ENCODE measurements at places on chromosomes 4 and X.

GRCh38 chrX:48824066-48824465 is 2.2 kb upstream of the ERAS start:
- no peak overlapping the region for H3K27ac ChIP-seq
- DNase-seq: peak; percentile 40
- no peaks in the 10 kb centered on the region for H3K36me3 ChIP-seq

- no peak overlapping the region for H3K4me3 ChIP-seq
- no peaks in the 10 kb centered on the region for H3K27me3 ChIP-seq
- DNase-seq: no peak
- H3K36me3 ChIP-seq: peaks cover 19% of the 10 kb centered on the region
These were observed 18.1 kb downstream of the TMEM154 start for GRCh38 chr4:152661649-152662048.

GRCh38 chr4:141121768-141122454 is 11.4 kb downstream of the RNF150 start:
- no peak for DNase-seq
- H3K4me1 ChIP-seq: no peaks in the 10 kb centered on the region
- H3K36me3 ChIP-seq: no peaks in the 10 kb centered on the region
- H3K27me3 ChIP-seq: no peaks in the 10 kb centered on the region
- no peak overlapping the region for H3K4me3 ChIP-seq

GRCh38 chr4:11073621-11074051 is 355.1 kb downstream of the HS3ST1 start:
- DNase-seq: no peak
- H3K4me3 ChIP-seq: no peak overlapping the region
- H3K36me3 ChIP-seq: no peaks in the 10 kb centered on the region

GRCh38 chr4:96354036-96354712 is 514.3 kb downstream of the PDHA2 start:
- H3K27me3 ChIP-seq: no peaks in the 10 kb centered on the region
- H3K4me1 ChIP-seq: no peaks in the 10 kb centered on the region
- no peak overlapping the region for H3K4me3 ChIP-seq
- no peaks in the 10 kb centered on the region for H3K36me3 ChIP-seq
- no peak for DNase-seq
- H3K27ac ChIP-seq: no peak overlapping the region

DNA sequence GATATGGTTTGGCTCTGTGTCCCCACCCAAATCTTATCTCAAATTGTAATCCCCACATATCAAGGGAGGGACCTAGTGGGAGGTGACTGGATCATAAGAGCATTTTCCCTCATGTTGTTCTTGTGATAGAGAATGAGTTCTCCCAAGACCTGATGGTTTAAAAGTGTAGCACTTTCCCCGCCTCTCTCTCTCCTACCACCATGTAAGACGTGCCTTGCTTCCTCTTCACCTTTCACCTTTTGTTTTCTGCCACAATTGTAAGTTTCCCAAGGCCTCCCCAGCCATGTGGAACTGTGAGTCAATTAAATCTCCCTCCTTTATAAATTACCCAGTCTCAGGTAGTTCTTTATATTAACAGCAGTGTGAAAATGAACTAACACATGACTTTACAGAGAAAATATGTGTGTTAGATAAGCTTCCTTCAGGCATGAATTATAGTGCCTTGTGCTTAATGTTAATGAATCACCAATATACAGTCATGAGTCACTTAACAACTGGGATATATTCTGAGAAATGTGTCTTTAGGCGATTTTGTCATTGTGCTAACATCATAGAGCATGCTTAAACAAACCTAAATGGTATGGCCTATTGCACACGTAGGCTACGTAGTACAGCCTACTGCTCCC is 37.9 kb downstream of the PDGFC start:
- H3K4me1 ChIP-seq: no peaks in the 10 kb centered on the region
- H3K4me3 ChIP-seq: no peak overlapping the region
- H3K27me3 ChIP-seq: no peaks in the 10 kb centered on the region
- DNase-seq: no peak
- no peaks in the 10 kb centered on the region for H3K36me3 ChIP-seq

DNA sequence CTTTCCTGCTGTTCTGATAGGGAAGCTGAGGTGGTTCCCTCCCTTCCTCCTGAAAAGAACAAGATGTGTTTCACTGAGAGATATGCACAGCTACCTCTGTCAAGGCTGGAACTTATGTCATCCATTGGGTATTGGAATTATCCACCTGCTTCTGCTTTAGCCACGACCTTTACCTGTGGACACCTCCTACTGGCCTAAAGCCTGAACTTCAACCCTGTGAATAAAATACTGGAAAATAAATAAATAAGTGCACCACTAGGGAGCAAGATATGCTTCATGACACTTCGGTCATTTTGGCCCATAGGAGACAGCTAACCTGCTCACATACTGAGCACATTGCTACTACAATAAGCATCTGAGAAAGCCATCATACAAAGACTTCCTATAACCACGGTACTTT is 419.9 kb upstream of the NWD2 start:
- H3K36me3 ChIP-seq: no peaks in the 10 kb centered on the region
- no peaks in the 10 kb centered on the region for H3K27me3 ChIP-seq
- no peak overlapping the region for H3K27ac ChIP-seq
- H3K4me1 ChIP-seq: no peaks in the 10 kb centered on the region

GRCh38 chr4:24640366-24640765 is 56.0 kb upstream of the DHX15 start:
- H3K4me1 ChIP-seq: peaks cover 22% of the 10 kb centered on the region
- H3K27ac ChIP-seq: peak overlapping the region; percentile 30
- no peaks in the 10 kb centered on the region for H3K36me3 ChIP-seq

DNA sequence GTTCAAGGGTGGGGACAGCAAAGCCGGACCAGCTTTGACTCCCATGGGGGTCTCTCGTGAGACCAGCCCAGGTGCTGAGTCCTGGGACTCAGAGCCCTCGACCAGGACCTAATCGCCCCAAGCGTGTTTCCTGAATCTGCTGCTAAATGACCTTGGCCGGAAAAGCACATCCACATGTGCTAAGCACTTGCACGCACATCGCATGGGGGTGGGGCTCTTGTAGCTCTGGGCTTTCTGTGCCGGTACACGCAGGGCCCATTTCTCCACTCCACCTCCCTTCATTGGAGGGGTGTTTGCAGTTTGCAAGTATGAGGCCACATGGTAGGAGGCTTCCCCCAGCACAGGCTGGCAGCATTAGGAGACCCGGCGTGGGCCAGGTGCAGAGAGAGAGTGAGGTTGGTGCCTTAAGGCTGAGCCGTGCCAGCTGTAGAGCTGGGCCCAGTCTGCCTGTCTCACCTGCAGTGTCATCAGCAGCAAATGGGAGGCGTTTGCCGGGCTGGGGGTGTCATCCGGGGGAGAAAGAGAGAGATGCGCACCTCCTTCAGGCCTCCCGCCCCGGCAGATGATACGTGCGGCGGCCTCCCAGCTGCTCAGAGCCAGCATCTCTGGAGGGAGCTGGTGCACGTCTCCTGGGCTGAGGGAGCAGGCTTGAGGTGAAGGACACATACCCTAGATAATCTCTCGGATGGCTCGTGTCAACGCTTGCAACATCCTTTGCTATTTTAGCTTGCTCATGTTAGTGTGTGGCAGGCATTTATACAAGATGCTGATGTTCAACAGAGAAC is 45.2 kb upstream of the CLCN4 start:
- peak overlapping the region; percentile 77 for H3K27ac ChIP-seq
- DNase-seq: no peak
- H3K4me1 ChIP-seq: peaks cover 5% of the 10 kb centered on the region
- no peaks in the 10 kb centered on the region for H3K27me3 ChIP-seq
- H3K4me3 ChIP-seq: peak overlapping the region; percentile 70

- H3K4me3 ChIP-seq: no peak overlapping the region
- H3K36me3 ChIP-seq: no peaks in the 10 kb centered on the region
- H3K4me1 ChIP-seq: no peaks in the 10 kb centered on the region
- H3K27ac ChIP-seq: no peak overlapping the region
- no peaks in the 10 kb centered on the region for H3K27me3 ChIP-seq
- no peak for DNase-seq
These were observed 65.7 kb downstream of the GATB start for GRCh38 chr4:151694961-151695720.

GRCh38 chr4:119020158-119020557 is 115.5 kb upstream of the MYOZ2 start:
- no peak for DNase-seq
- no peaks in the 10 kb centered on the region for H3K36me3 ChIP-seq
- H3K4me3 ChIP-seq: no peak overlapping the region
- no peak overlapping the region for H3K27ac ChIP-seq
- H3K27me3 ChIP-seq: peaks cover 12% of the 10 kb centered on the region

GRCh38 chr4:10239982-10240654 is 123.5 kb upstream of the WDR1 start:
- H3K4me1 ChIP-seq: no peaks in the 10 kb centered on the region
- H3K27ac ChIP-seq: no peak overlapping the region
- H3K4me3 ChIP-seq: no peak overlapping the region
- DNase-seq: no peak
- no peaks in the 10 kb centered on the region for H3K36me3 ChIP-seq
- peaks cover 19% of the 10 kb centered on the region for H3K27me3 ChIP-seq

- no peak overlapping the region for H3K27ac ChIP-seq
- no peaks in the 10 kb centered on the region for H3K27me3 ChIP-seq
- H3K4me1 ChIP-seq: no peaks in the 10 kb centered on the region
- DNase-seq: no peak
These were observed 1079.5 kb upstream of the INTU start for GRCh38 chr4:126553248-126553647.

DNA sequence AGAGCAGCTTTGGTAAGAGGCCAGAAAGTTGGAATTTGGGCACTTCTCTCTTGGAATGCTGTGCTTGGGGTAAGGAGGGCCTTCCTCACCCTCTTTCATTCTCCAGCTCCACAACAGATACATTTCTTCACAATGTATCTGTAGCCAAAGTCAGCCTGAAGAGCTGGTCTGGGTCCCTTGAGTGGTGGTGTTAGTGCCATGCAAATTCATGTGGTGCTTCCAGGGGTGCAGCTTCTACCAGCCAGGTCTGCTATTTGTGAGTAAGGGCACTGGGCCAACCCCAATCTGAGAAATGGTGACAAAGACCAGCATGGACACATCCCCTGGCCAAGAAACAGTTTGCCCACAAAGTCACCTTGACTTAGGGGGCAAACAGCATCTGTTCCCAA is 17.8 kb downstream of the AMER1 start:
- DNase-seq: no peak
- no peaks in the 10 kb centered on the region for H3K4me1 ChIP-seq
- H3K4me3 ChIP-seq: no peak overlapping the region
- peaks cover 5% of the 10 kb centered on the region for H3K36me3 ChIP-seq

GRCh38 chrX:2898846-2899512 is 30.2 kb downstream of the ARSD start:
- no peak overlapping the region for H3K4me3 ChIP-seq
- peak overlapping the region; percentile 87 for H3K27ac ChIP-seq
- peaks cover 17% of the 10 kb centered on the region for H3K4me1 ChIP-seq
- DNase-seq: no peak

DNA sequence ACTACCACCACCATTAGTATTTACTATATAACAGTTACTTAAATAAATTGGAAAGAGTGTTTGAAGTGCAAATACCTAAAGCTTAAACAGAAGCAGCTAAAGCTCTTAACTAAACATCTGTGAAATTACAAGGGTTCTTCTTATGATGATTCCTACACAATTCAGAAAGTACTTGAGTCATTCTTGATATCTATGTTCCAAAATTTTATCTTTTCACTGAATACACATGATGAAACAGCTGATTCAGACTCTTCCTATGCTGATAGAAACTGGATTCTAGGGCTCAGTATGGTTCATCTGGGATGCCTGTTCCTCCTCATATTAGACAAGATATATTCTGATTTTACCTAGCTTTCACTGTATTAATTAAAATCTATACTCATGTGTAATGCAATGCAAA is 13.6 kb downstream of the EREG start:
- no peak overlapping the region for H3K27ac ChIP-seq
- peaks cover 7% of the 10 kb centered on the region for H3K27me3 ChIP-seq
- H3K36me3 ChIP-seq: no peaks in the 10 kb centered on the region
- H3K4me3 ChIP-seq: no peak overlapping the region
- no peak for DNase-seq

- no peak overlapping the region for H3K27ac ChIP-seq
- H3K4me3 ChIP-seq: no peak overlapping the region
- H3K27me3 ChIP-seq: no peaks in the 10 kb centered on the region
- DNase-seq: no peak
- no peaks in the 10 kb centered on the region for H3K4me1 ChIP-seq
These were observed 287.6 kb downstream of the PAPSS1 start for GRCh38 chr4:107432451-107432850.

GRCh38 chr4:3833326-3833989 is 67.3 kb downstream of the ADRA2C start:
- no peak overlapping the region for H3K27ac ChIP-seq
- DNase-seq: no peak
- peaks cover 52% of the 10 kb centered on the region for H3K27me3 ChIP-seq
- no peaks in the 10 kb centered on the region for H3K4me1 ChIP-seq

DNA sequence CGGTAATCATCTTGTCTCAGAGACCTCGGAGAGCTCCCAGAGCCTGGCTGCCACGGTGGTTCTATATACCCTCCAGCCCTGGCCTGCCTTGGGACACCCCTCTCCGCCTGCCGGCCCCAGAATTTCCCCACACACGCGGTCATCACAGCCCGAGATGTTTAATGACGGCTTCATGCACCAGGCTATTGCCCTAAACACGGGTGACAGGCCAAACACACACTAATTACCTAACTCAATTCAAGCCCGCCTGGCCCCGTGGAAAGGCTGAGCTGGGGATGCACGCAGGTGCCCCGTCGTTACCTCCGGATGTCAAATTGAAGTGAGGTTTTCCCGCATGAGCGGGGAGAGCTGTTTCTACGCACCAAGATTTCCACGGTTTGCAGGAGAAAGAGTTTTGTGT is 72.9 kb upstream of the PPP2R3B start:
- DNase-seq: no peak
- H3K4me3 ChIP-seq: no peak overlapping the region
- no peak overlapping the region for H3K27ac ChIP-seq

GRCh38 chr4:41384992-41385391 is 128.3 kb downstream of the UCHL1 start:
- no peaks in the 10 kb centered on the region for H3K36me3 ChIP-seq
- no peak for DNase-seq
- no peaks in the 10 kb centered on the region for H3K4me1 ChIP-seq
- H3K4me3 ChIP-seq: no peak overlapping the region
- H3K27me3 ChIP-seq: peaks cover 2% of the 10 kb centered on the region

DNA sequence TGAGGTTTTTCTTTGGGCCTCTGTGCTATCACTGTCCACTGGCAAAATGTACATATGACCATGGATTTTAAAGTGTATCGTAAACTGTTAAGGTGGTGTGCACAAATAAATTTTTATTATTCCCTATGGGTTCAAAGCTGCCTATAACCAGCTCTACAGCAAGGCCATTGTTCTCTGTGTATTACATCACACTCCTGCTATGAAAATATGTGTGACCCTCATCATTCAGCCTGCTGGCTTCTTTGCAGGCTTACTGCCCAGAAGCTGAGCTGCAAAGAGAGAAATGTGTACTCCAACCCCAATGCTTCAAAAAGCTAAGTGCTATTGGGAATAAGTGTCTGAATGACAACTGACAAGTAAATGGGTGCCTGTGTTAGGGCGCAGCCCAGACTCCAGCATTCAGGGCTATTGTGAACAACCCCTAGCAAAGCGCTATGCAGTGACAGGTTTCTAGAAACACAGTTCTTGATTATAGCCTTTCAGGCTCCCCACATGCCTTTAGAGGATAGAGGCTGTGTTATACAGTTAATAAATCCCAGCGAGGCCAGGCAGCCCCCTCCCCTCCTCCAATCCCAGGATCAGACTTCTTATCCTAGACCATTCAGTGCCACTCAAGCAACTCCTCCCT is 220.4 kb upstream of the RADX start:
- no peak overlapping the region for H3K4me3 ChIP-seq
- H3K4me1 ChIP-seq: no peaks in the 10 kb centered on the region
- H3K27me3 ChIP-seq: no peaks in the 10 kb centered on the region
- H3K27ac ChIP-seq: no peak overlapping the region
